ENCODE measurements at places on chromosomes 5 and 9.

- DNase-seq = no peak
These were observed 545.9 kb downstream of the RAB3C start for GRCh38 chr5:59128646-59129290.

- DNase-seq = no peak
These were observed 22.3 kb downstream of the LEAP2 start for GRCh38 chr5:132895719-132896305.

- DNase-seq = peak; percentile 3
These were observed 262.9 kb downstream of the ARRDC3 start for GRCh38 chr5:91119981-91120850.

DNA sequence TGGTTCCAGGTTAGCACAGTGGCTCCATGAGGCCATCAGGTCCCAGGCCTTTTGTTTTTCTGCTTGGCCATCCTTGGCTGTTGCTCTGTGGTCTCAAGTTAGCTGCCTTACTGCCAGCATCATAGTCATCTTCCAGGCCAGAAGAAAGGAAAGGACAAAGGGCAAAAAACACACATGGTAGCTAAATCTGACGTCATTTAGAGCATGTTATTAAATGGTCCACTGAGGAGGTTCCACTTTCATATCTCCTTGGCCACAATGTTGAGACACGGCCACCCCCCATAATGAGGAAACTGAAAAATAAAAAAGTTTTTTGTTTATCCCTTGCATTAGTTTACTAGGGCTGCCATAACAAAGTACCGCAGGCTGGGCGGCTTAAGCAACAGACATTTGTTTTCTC is 106.4 kb upstream of the NIPBL start:
- no peak for DNase-seq

DNA sequence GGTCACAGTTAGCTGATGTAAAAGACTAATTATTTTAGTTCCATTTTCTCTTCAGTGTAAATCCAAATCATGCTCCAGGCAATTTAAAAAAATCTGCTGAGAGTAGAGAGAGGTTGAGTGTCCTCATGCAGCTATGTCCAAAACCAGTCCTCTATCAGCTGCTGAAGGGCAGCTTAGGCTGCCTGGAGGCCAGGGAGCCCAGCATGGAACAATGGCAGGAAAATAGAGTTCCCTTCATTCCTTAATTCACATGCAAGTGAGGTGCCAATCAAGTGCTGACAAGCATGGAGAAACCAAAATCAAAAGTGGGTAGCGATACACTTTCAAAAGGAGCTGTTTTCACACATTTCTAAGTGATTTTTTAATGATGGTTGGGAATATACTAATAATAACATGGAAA is 78.3 kb upstream of the POU5F2 start:
- no peak for DNase-seq

DNA sequence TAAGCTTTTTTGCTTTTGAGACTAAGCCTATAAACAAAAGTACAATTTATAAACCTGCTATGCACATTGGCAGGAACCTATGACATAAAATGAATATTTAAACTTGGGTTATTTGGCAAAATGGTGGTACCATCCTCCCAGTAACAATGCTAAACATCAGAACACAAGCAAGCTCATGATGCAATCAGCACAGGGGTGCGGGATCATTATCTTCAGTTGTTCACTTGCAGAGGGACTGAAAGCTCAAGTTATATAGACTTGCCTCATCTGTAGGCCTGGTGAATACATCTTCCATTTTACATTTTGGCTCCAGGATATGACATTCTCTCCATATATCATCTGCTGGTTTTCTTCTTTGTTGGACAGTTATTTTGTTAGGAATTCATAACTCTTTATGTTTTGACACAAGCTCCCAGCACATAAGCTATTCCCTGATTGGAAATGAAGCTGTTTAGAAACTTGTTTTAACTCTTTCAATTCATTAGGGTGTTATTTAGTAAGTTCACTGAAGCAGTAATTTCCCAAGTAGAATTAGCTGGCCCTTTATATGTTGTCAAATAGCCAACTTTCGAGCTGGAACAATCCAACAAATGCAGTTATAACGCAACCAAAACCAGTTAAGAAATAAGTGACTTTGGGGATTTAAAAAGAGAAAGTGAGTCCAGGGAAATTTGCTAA is 124.7 kb upstream of the LIFR start:
- DNase-seq = no peak

DNA sequence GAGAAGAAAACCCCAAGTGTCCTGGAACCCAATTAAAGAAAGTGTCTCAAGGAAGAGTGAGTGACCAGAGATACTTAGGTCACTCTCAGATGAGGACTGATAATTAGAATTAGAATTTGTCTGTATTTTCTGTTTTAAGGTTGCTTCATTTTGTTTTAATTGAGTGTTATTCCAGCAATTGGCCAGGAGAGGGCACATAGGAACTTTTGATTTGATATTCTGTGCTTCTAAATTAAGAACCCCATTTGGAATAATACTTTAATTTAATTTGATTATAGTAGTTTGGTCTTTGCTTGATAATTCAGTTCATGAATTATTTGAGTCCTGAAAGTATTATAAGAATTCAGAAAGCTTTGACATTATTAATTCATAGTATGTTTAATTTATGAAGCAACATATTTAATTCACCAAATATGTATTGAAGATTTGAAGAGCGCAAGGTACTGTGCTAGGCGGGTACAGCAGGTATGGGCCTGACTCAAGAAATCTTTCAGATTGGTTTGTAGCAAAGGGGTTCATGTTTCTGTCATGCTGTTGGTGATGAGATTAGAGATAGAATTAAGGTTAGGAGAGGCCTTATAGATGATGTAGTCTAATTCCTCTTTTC is 4.9 kb downstream of the MRPL22 start:
- DNase-seq = no peak

DNA sequence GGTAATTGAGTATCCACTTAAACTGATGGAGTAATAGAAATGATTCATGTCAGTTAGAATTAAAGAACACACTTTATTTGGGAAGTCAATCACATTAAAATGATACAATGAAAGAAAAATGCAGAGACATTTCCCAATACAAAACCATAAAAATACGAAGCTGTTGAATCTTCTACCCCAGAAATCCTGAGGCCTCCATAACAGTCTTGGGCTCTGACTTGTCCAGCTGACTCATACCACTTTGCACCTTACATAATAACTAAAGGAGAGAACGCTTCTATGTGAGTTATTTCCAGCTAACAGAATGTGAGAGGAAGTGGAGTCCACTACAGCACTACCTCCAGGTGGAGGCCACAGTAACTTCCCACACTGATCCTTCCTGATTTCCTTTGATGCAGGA is 305.0 kb downstream of the MRPS30 start:
- no peak for DNase-seq

DNA sequence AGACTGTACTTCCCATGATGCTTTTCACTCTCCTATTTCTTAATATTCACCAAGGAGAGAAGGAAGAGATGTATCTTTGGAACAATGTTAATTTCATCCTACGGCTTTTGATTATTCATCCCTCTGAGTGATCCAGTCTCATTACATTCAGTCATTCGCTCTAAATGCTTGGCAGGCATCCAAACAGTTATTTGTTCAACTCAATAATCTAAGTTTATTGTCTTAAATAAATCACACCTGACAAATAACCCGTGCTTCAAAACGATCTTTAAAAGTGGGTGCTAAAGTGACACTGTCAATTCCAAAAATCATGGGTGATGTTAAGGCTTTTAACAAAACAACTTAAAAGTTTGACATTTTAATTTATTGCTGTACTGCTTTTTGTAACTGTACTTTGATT is 233.1 kb downstream of the RASEF start:
- peak; percentile 34 for DNase-seq

DNA sequence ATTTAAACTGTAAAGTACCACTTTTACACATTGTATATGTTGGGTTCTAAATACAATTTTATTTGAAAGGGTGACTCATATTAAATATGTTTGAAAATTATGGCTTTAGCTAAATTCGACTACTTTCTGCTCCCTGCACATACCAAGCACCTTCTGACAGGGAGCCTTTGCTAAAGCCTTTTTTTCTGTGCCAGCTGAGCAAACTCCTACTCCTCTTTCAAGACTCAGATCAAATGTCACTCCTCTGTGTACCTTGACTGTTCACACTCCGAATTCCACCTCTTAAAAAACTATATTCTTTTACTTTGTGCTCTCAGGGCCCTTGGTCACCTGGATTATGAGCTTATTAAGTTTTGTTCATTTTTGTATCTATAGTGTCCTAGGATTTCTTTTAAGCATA is 6.5 kb upstream of the OXCT1 start:
- DNase-seq = peak; percentile 19

Data from NCI-H774 (cell line).